ENCODE measurements at places on chromosomes 6 and 20.
A peak's percentile ranks its signal among the peaks of the same experiment; 100 is the strongest.

DNA sequence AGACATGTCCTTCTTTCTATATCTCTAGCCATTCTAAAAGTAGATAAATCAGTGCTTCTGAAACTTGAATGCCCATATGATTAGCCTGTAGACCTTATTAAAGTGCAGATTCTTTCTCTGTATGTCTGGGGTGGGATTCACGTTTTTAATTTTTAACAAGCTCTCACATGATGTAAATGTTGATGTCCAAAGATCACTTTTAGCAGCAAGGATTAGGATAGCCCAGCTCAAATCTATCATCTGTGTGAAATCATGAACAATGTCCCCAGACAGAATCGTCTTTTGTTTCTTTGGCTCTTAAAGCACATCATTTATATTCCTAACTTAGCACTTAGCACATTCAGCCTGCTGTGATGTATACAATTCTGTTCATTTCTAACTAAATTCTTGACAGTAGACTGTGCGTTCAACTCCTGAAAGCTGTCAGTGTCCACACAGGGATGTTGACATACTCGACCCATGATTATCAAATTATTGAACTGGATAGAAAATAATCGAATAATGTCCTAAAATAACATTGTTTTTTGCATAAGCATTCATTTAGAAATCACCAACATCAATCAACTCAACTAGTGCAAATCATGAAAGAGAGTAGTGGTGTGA is 102.1 kb upstream of the MLIP start:
- no peak for DNase-seq

GRCh38 chr6:111727041-111727440 is 121.4 kb upstream of the TRAF3IP2 start:
- DNase-seq = no peak

DNA sequence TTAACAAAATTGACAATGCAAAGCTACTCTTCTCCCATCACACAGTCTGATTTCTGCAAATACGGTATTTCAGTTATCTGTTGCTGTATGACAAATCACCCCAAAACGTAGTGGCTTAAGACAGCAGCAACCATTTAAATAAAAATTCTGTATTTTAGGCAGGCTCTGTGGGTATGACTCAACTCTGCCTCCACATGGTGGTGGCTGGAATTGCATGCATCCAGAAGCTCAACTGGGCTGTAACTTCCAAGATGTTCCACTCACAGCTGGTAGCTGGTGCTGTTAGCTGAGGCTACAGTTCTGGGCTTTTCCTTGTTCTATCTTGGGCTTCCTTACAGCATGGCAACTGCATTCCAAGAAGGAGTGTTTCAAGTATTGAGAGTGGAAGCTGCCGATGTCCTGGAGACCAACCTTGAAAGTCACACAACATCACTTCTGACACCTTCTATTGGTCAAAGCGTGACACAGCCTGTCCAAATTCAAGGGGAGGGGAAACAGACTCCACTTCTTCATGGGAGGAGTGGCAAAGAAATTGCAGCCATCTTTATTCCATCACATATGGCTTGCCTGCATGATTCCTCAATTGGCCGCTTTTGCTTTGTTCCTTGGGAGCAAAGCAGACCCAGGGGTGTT is 39.7 kb upstream of the TULP1 start:
- peak; percentile 67 for DNase-seq

DNA sequence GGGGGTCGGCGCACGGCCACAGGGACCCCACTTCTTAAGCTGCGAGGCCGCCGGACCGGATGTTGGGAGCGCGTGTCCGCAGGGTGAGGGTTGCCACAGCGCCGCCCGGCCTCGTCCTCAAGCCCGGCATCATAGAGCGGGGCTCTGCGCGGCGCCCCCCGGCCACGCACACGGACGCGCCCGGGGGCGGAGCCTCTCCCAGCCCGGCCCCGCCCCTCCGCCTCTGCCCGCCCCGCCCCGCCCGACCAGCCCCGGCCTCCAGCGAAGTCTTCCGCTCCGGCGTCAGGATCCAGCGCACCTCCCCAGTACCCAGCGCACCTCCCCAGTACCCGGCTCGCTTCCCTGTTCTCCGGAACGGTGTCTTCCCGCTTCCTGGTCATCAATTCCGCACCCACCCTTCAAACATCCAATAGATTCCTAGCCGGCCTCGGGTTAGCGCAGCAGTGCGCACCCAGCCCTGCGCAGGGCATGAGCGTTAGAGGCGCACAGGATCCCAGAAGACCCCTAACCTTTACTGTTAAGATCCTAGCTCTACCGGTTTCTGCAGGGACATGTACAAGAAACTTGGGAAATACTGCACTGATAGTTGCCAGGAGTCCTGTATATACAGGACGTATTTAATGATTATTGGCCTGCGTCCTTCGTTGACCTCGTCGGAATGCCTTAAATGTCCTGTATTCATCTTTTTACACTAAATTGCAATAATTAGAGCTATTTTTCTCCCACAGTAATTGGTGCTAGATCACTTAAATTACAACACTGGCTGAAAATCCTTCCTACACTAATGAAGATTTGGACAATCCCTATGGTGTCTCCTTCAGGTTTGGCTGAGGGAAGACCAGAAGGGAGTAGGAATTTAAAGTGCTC is 535 bp upstream of the DNAAF9 start:
- DNase-seq = peak; percentile 71

DNA sequence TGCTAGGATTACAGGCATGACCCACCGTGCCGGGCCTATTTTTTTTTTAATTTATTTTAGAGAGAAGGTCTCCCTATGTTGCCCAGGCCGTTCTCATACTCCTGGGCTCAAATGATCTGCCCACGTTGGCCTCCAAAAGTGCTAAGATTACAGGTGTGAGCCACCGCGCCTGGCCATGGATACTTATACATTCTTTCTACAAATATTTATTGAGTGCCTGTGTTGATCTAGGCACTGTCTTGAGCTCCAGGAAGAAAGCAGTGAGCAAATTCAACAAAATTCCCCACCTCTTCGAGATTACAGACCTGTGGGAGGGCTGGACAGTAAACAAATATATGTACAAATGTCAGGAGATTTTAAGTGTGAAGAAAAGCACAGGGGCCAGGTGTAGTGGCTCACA is 37.9 kb downstream of the MGME1 start:
- DNase-seq = no peak

- DNase-seq = no peak
Measured at GRCh38 chr20:44404204-44405181, 49.0 kb downstream of the HNF4A start.

DNA sequence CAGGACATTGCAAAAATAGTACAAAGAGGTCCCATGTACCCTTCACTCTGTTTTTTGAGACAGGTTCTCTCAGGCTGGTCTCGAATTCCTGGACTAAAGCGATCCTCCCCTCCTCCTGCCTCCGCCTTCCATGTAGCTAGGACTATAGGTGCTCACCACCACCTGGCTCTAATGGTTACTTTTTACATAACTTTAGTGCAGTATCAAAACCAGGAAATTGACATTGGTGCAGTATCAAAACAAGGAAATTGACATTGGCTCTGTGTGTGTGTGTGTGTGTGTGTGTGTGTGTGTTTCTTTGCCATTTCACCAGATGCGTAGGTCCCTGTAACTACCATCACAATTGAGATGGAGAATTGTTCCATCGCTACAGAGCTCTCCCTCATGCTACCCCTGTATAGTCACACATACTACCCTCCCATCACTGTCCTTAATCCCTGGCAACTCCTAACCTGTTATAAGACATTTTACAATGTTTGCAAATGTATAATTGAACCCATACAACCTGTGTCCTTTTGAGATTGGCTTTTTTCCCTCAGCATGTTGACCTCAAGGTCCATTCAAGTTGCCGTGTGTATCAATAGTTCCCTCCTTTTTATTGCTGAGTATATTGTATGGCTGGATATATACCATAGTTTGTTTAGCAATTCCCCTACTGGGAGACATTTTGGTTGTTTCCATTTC is 28.3 kb upstream of the RIPOR2 start:
- DNase-seq = no peak

DNA sequence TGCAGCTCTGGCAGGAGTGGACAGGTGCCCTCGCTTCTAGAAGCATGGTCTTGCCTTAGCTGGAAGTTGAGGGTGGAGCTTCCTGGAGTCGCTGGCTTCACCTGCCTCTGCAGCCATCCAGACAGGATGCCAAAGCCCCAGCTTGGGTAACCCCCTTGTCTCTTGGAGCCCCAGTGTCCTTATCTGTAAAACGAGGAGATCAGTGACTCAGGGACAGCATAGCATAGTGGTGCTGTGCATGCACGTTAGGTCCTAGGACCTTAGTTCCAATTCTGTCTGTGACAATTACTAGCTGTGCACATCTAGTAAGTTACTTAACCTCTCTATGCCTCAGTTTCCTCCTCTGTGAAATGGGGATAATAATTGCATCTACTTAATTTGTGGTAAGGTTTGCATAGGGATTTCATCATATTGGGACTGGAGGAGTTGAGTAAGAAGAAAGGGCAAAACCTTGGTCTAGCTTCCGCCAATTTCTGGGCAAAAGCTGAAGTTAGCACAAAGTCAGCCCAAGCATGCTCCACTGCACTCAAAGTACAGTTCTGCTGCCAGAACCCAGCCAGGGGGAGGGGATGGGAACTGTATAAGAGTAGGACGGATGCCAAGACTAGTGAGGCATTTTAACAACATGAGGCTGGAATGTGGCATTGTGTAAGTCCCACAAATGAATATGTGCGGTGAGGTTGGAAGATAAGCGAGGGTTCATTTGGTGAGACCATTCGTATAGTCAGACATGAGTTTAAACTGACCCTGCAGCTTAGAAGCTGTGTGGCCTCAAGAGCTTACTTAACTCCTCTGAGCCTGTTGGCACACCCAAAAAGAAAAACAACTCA is 24.5 kb downstream of the TOX2 start:
- DNase-seq = no peak

GRCh38 chr6:121008553-121008952 is 325.7 kb downstream of the TBC1D32 start:
- DNase-seq = no peak

- no peak for DNase-seq
Measured at GRCh38 chr20:54131675-54132611, 41.8 kb downstream of the CYP24A1 start.

DNA sequence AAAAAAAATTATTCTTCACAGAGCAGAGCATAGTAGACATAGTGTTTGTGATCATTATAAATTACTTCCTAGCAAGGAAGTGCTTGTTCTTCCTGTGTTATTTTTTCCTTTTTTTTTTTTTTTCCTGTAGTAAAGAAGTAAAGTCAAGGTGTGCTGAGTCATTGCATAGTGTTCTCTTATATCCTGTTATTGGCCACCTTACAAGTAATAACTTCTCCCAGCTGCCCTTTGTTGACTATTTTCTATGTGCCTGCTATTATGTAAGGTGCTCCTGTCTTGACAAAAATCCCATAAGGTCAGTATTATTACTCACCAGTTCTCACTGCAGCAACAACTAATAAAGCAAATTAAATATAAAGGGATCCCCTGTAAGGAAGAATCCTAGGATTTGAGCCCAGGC is 195.3 kb downstream of the GJA1 start:
- DNase-seq = no peak

- no peak for DNase-seq
Measured at GRCh38 chr20:47063407-47063806, 168.8 kb downstream of the EYA2 start.

- peak; percentile 31 for DNase-seq
Measured at GRCh38 chr20:32737371-32738223, 5.7 kb downstream of the COMMD7 start.

GRCh38 chr20:25750765-25751696 is 54.4 kb upstream of the ZNF337 start:
- DNase-seq = peak; percentile 61

DNA sequence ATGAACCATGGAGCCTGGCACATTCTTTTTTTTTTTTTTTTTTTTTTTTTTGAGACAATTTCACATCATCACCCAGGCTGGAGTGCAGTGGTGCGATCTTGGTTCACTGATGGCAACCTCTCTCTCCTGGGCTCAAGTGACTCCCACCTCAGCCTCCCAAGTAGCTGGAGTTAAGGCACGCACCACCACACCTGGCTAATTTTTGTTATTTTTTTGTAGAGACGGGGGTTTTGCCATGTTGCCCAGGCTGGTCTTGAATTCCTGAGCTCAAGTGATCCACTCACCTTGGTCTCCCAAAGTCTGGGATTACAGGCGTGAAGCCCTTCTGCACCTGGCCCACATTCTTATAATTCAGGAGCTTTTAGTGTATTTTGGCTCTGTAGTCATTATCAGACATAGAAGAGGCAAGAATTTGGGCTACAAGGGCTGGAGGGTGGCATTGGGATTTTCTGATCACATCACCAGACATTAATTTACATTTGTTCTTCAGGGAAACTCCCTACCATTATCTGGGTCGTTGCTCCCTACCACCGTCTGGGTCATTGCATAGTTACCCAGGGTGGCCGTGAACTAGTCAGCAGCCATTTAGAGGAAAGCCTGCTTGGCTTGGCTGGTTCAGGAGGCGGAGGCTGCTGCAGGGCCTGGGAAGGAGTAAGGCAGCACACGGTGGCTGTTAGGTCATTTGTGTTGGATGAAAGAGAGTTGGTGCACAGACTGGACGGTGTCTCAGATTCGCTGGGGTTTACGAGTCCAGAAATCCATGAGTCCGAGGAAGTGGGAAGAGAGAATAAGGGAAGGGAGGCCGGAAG is 17.6 kb downstream of the ARID1B start:
- DNase-seq = no peak

GRCh38 chr6:32819729-32820128 is 2.9 kb upstream of the HLA-DOB start:
- no peak for DNase-seq

GRCh38 chr20:25247518-25247955 is 348 bp upstream of the PYGB start:
- DNase-seq = peak; percentile 30

GRCh38 chr20:62938105-62938888 is at the start of gene GID8:
Gene GID8 (plus strand): TSS chr20:62938147. CDS start chr20:62941503, 3,356 bp downstream.
- DNase-seq = peak; percentile 60

GRCh38 chr6:159988983-159989454 is 20.1 kb downstream of the IGF2R start:
- no peak for DNase-seq

GRCh38 chr6:43683708-43684455 is 3.7 kb downstream of the MRPS18A start:
- no peak for DNase-seq

DNA sequence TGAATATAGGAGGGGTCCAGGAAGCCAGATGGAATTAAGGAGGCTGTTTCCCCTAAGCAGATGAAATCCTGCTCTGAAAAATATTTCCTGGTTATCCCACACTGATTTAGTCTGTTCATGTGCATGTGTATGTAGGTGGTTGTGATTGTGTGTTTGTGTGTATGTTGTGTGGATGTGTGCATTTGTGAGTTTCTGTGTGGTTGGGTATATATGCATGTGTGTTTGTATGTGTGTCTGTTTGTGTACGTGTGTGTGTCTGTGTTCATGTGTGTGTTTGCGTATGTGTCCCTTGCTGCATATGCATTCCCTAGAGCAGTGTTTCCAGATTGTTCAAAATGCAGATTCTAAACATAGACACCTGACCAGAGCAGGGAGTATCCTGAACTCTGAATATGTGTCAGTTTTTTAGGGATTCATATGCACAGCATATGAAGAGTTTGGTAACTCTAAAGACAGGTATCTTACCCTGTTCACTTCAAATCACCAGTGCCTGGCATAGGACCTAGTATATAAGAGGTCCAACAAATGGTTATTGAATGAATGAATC is 239.8 kb downstream of the MAFB start:
- DNase-seq = no peak

GRCh38 chr6:129695373-129696027 is 14.5 kb downstream of the ARHGAP18 start:
- peak; percentile 41 for DNase-seq

Data from stimulated activated naive CD8-positive, alpha-beta T cell treated with anti-CD3 and anti-CD28 coated beads, Interleukin-15, Interleukin-2, amounts not matched to agents 100 U/mL and 50 U/mL, for 24 hours (primary cell).